ENCODE measurements at places on chromosomes 1 and 21. TPM values are rescaled to one million over a fixed set of nuclear protein-coding genes. Genes with fewer than 3 reads are reported as not detected.

- H3K4me1 ChIP-seq, result no peaks in the 10 kb centered on the region
- no peak overlapping the region for H3K27ac ChIP-seq
- H3K4me3 ChIP-seq, result no peak overlapping the region
- H3K27me3 ChIP-seq, result no peaks in the 10 kb centered on the region
- H3K36me3 ChIP-seq, result no peaks in the 10 kb centered on the region
These were observed 25.1 kb downstream of the IRF2BP2 start for GRCh38 chr1:234584926-234585325.

PLEKHA6 gene
- 0.66 TPM for total RNA-seq

- H3K4me1 ChIP-seq, result peaks cover 47% of the 10 kb centered on the region
- no peaks in the 10 kb centered on the region for H3K27me3 ChIP-seq
- H3K36me3 ChIP-seq, result peaks cover 5% of the 10 kb centered on the region
- DNase-seq, result no peak
- peak overlapping the region; percentile 83 for H3K27ac ChIP-seq
These were observed 24.9 kb downstream of the LDLRAP1 start for GRCh38 chr1:25568090-25568833.

GSTM2 gene
- 109 TPM for total RNA-seq

GBP6 gene
- total RNA-seq, result 0.30 TPM

- H3K36me3 ChIP-seq, result no peaks in the 10 kb centered on the region
- no peak overlapping the region for H3K27ac ChIP-seq
- H3K4me1 ChIP-seq, result no peaks in the 10 kb centered on the region
- H3K27me3 ChIP-seq, result no peaks in the 10 kb centered on the region
- no peak overlapping the region for H3K4me3 ChIP-seq
These were observed 909.8 kb downstream of the BRINP3 start for GRCh38 chr1:189567890-189568289.

GRCh38 chr1:229585338-229585737 is 26.8 kb upstream of the ABCB10 start:
- DNase-seq, result no peak
- no peaks in the 10 kb centered on the region for H3K36me3 ChIP-seq
- no peak overlapping the region for H3K27ac ChIP-seq

GRCh38 chr1:174060090-174060489 is 37.9 kb upstream of the RC3H1 start:
- no peaks in the 10 kb centered on the region for H3K36me3 ChIP-seq
- DNase-seq, result no peak
- no peak overlapping the region for H3K27ac ChIP-seq

- no peak for DNase-seq
- H3K27me3 ChIP-seq, result no peaks in the 10 kb centered on the region
- H3K4me3 ChIP-seq, result no peak overlapping the region
- H3K4me1 ChIP-seq, result no peaks in the 10 kb centered on the region
These were observed 5.6 kb upstream of the KPRP start for GRCh38 chr1:152752225-152752624.

SLC45A1 gene
- 1.5 TPM for total RNA-seq

PROK1 gene
- not detected for total RNA-seq

- H3K27me3 ChIP-seq, result no peaks in the 10 kb centered on the region
- no peak overlapping the region for H3K4me3 ChIP-seq
- no peak overlapping the region for H3K27ac ChIP-seq
- no peaks in the 10 kb centered on the region for H3K4me1 ChIP-seq
- no peak for DNase-seq
- H3K36me3 ChIP-seq, result no peaks in the 10 kb centered on the region
These were observed 95.1 kb upstream of the ARHGEF16 start for GRCh38 chr1:3359351-3359750.

- no peaks in the 10 kb centered on the region for H3K27me3 ChIP-seq
- peaks cover 18% of the 10 kb centered on the region for H3K4me1 ChIP-seq
- H3K27ac ChIP-seq, result no peak overlapping the region
- H3K36me3 ChIP-seq, result no peaks in the 10 kb centered on the region
These were observed 90.7 kb downstream of the CDC7 start for GRCh38 chr1:91591175-91591974.

GPR37L1 gene
- total RNA-seq, result not detected

C1orf74 gene
- total RNA-seq, result 0.74 TPM

DNA sequence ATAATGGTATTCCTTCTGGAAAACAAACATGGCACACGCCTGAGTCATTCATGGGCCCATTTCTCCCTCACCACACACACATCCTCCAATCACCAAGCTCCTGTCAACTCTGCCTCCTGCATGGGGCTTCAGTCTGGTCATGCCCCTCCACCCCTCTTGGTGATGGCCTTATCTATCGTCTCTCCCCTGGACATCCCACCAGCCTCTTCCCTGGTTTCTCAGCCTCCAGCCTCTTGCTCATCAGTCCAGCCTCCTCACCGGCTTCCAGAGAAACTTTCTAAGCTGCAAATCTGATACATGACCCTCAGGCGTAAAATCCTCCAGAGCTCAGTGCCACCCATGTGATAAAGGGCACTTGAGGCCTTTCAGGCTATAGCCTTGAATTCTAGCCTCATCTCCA is 243.9 kb downstream of the FOXD2 start:
- H3K27ac ChIP-seq, result no peak overlapping the region
- no peaks in the 10 kb centered on the region for H3K4me1 ChIP-seq
- no peaks in the 10 kb centered on the region for H3K36me3 ChIP-seq

- no peaks in the 10 kb centered on the region for H3K27me3 ChIP-seq
- H3K36me3 ChIP-seq, result peaks cover 27% of the 10 kb centered on the region
- no peak overlapping the region for H3K4me3 ChIP-seq
- no peak overlapping the region for H3K27ac ChIP-seq
- no peak for DNase-seq
These were observed 10.2 kb upstream of the TOMM20 start for GRCh38 chr1:235138821-235139220.

DNA sequence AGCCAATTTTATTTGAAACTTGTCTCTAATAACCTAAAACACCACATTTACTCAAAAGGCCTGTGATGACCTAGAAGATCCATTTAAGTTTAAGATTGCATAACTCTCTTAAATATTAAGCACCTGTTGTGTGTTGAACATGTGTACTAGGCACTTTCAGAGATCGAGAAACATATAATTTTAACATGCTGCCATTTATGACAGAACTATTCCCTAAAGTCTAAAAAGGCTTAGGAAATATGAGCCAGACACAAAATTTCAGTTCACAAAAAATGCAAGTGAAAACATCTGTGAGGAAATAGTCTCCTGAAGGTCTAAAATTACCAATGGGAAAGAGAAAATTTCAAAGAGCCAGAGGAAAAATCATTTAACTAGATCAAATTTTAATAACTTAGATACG is 37.7 kb downstream of the CEP170 start:
- H3K4me1 ChIP-seq, result no peaks in the 10 kb centered on the region
- H3K27me3 ChIP-seq, result no peaks in the 10 kb centered on the region
- H3K4me3 ChIP-seq, result no peak overlapping the region
- peaks cover 25% of the 10 kb centered on the region for H3K36me3 ChIP-seq
- no peak overlapping the region for H3K27ac ChIP-seq

DNA sequence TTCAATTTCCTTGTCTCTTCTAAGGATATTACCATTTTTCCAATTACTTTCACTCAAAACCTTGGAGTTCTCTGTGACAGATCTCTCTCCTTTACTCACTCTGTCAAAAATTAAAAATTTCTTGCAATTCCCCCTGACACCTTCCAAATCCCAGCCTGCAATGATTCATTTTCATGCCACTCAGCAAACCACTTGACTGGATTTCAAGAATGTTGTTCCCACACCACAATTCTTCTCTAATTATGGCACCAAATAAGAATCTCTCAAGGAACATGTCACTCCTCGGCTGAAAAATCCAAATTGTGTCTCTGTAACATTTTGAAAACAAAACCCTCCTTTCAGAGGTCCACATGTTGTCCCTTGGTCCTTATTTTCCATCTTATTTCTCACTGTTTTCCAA is 438.9 kb upstream of the ZP4 start:
- no peaks in the 10 kb centered on the region for H3K27me3 ChIP-seq
- no peaks in the 10 kb centered on the region for H3K4me1 ChIP-seq
- no peak overlapping the region for H3K4me3 ChIP-seq
- H3K27ac ChIP-seq, result no peak overlapping the region
- DNase-seq, result no peak
- H3K36me3 ChIP-seq, result no peaks in the 10 kb centered on the region

- no peak for DNase-seq
- no peaks in the 10 kb centered on the region for H3K36me3 ChIP-seq
- H3K27me3 ChIP-seq, result peaks cover 5% of the 10 kb centered on the region
- H3K4me3 ChIP-seq, result no peak overlapping the region
These were observed 887 bp downstream of the HES2 start for GRCh38 chr1:6418668-6419396.

GRCh38 chr1:202076050-202076511 is 46.6 kb upstream of the GPR37L1 start:
- no peaks in the 10 kb centered on the region for H3K4me1 ChIP-seq
- no peak overlapping the region for H3K4me3 ChIP-seq
- no peak for DNase-seq
- no peaks in the 10 kb centered on the region for H3K36me3 ChIP-seq
- H3K27ac ChIP-seq, result no peak overlapping the region

ITPKB gene
- 177 TPM for total RNA-seq

- H3K36me3 ChIP-seq, result no peaks in the 10 kb centered on the region
- no peak overlapping the region for H3K27ac ChIP-seq
- H3K4me3 ChIP-seq, result no peak overlapping the region
- no peak for DNase-seq
- no peaks in the 10 kb centered on the region for H3K4me1 ChIP-seq
- no peaks in the 10 kb centered on the region for H3K27me3 ChIP-seq
These were observed 20.9 kb downstream of the USP48 start for GRCh38 chr1:21762022-21762404.

ETV3L gene
- not detected for total RNA-seq

GRCh38 chr1:163583661-163584181 is 262.0 kb downstream of the NUF2 start:
- no peaks in the 10 kb centered on the region for H3K36me3 ChIP-seq
- no peaks in the 10 kb centered on the region for H3K27me3 ChIP-seq
- no peak overlapping the region for H3K27ac ChIP-seq
- H3K4me1 ChIP-seq, result no peaks in the 10 kb centered on the region
- DNase-seq, result no peak
- no peak overlapping the region for H3K4me3 ChIP-seq

OLFM3 gene
- not detected for total RNA-seq

GRCh38 chr1:3016641-3017439 is 4.4 kb upstream of the ACTRT2 start:
- H3K27me3 ChIP-seq, result no peaks in the 10 kb centered on the region
- H3K36me3 ChIP-seq, result no peaks in the 10 kb centered on the region

Data from naive thymus-derived CD4-positive, alpha-beta T cell (primary cell).